ENCODE measurements at places on chromosomes 3 and 15.

DNA sequence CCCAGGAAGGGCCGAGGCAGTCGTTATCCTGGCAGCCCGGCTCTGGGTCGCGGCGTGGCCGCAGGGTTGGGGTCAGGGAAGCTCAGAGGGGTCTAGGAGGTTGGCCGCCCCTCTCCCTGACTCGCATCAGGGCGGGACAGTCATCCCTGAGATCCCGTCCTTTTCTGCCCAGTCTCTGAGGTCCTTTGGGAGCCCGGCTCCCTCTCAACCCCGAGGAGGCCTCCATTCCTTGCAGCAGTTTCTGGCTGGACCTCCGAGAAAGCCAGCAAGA lies 495 bp downstream of the HYAL2 start:
- no peak for DNase-seq
- no peaks in the 10 kb centered on the region for H3K36me3 ChIP-seq
- no peaks in the 10 kb centered on the region for H3K27me3 ChIP-seq
- peaks cover 14% of the 10 kb centered on the region for H3K4me1 ChIP-seq
- no peak overlapping the region for H3K27ac ChIP-seq

- H3K4me3 ChIP-seq, result no peak overlapping the region
- DNase-seq, result peak; percentile 52
- peaks cover 18% of the 10 kb centered on the region for H3K36me3 ChIP-seq
- H3K4me1 ChIP-seq, result peaks cover 6% of the 10 kb centered on the region
Observed at GRCh38 chr3:112568642-112569041, 6.8 kb downstream of the SLC35A5 start.

- no peak overlapping the region for H3K27ac ChIP-seq
- H3K4me3 ChIP-seq, result no peak overlapping the region
- no peak for DNase-seq
- no peaks in the 10 kb centered on the region for H3K27me3 ChIP-seq
- H3K36me3 ChIP-seq, result no peaks in the 10 kb centered on the region
Observed at GRCh38 chr3:71238355-71238757, 345.2 kb downstream of the FOXP1 start.

DNA sequence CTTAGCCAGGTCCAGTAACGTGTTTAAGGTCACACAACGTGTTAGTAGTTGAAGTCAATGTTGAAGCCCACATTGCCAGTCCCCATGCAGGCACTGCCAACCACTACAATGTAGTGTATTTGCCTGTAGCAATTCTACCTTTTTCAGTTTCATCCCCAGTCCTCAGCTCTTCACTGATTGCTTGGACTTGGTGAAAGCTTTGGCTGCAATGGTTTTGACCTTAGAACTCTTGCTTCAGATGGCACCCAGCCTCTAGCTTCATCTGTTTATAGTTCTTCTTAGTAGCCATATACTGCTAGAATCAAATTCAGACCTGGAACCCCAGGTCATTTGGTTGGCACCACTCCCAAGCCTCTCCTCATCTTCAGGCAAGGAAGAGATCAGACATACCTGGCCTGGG lies 345.4 kb upstream of the SEMA6D start:
- no peaks in the 10 kb centered on the region for H3K36me3 ChIP-seq
- no peak overlapping the region for H3K4me3 ChIP-seq
- no peaks in the 10 kb centered on the region for H3K27me3 ChIP-seq
- H3K4me1 ChIP-seq, result no peaks in the 10 kb centered on the region
